ENCODE measurements at places on chromosomes 5 and 9. TPM values are rescaled to one million over a fixed set of nuclear protein-coding genes. Genes with fewer than 3 reads are reported as not detected.

Gene TSSK1B
- total RNA-seq = not detected

Gene PCSK1
- 0.08 TPM for total RNA-seq

Gene CEP78
- 8.9 TPM for total RNA-seq

Gene NUTM2F
- total RNA-seq = not detected

Gene LECT2
- 93.8 TPM for total RNA-seq

GRCh38 chr5:87400305-87400899 lies 12.3 kb downstream of the CCNH start:
- H3K27me3 ChIP-seq = no peaks in the 10 kb centered on the region
- no peak overlapping the region for H3K4me3 ChIP-seq
- no peak for DNase-seq
- H3K27ac ChIP-seq = no peak overlapping the region
- H3K36me3 ChIP-seq = peaks cover 31% of the 10 kb centered on the region
- peaks cover 11% of the 10 kb centered on the region for H3K4me1 ChIP-seq

DNA sequence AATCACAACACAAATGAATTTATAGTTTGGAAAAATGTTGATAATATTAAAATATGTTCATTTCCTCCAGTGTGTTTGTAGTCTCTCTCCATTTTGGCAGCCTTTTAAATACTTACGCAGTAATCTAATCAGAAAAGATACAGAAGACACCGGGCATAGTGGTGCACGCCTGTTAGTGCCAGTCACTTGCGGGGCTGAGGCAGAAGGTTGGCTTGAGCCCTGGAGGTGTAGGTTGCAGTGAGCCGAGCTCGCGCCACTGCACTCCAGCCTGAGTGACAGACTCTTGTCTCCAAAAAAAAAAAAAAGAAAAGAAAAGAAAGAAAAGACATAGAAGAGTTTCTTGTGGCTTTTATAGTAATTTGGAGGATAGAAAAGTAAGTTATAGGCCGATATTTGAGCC lies 41.9 kb downstream of the NDFIP1 start:
- no peaks in the 10 kb centered on the region for H3K4me1 ChIP-seq
- H3K27me3 ChIP-seq = no peaks in the 10 kb centered on the region
- H3K36me3 ChIP-seq = no peaks in the 10 kb centered on the region
- H3K27ac ChIP-seq = no peak overlapping the region
- H3K4me3 ChIP-seq = no peak overlapping the region

GRCh38 chr9:131734781-131735180 lies 5.1 kb downstream of the RAPGEF1 start:
- peak overlapping the region; percentile 81 for H3K27ac ChIP-seq
- DNase-seq = no peak
- no peaks in the 10 kb centered on the region for H3K27me3 ChIP-seq
- H3K36me3 ChIP-seq = no peaks in the 10 kb centered on the region

- H3K4me1 ChIP-seq = peaks cover 3% of the 10 kb centered on the region
- peak; percentile 64 for DNase-seq
- H3K27ac ChIP-seq = no peak overlapping the region
- H3K27me3 ChIP-seq = no peaks in the 10 kb centered on the region
- no peak overlapping the region for H3K4me3 ChIP-seq
Observed at GRCh38 chr9:89593727-89594427, 10.9 kb upstream of the GADD45G start.

DNA sequence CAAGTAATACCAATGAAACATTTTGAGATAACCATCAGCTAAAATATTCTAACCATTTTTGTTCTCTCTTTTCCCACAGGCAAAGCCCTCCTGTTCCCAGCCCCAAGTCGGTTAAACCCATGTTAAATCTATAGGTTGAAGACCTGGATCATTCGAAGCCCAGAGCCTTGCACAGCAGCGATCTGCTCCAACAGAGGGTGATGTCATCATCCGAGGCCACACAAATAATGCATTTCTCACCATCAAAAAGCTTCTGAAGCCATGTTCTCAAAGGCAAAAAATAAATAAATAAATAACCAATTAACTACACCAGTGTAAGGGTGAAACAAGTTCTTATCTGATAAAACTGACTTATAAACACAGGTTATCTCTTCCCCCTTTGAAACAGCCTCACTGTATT lies 169.2 kb downstream of the ENTREP1 start:
- no peak for DNase-seq
- H3K27me3 ChIP-seq = no peaks in the 10 kb centered on the region
- H3K4me1 ChIP-seq = no peaks in the 10 kb centered on the region
- no peak overlapping the region for H3K4me3 ChIP-seq
- no peaks in the 10 kb centered on the region for H3K36me3 ChIP-seq

DNA sequence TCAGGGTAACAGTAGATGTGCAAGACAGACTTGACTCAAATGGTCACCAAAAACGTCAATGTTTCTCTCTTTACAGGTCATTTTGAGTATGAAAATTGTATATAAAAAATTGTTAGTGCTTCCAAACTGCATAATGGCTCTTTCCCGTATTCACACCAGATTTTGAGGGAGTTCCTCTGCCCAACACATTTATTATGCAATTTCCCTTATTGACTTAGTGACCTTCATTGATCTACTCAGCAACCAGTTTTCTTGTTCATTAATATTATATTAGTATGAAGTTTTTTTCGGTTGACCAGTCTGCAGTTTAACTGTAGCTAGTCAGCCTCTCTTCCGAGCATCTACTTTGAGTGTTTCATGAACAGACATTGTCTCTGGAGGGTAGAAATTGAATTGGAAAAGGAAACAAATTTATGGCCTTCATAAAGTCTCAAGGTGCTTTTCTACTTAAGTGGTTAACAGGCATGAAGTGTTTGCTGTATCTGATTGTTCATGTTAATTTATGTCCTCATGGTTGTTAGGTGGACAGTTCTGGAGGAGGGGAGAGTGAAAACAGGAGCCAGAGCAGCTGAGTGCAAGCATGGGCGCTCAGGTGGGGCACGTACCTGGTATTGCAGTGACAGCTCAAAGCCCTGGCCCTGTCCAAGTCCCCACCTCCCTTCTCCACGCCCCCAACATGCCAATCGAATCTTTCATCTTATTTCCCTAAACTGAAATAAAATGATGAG lies 240.2 kb downstream of the RFK start:
- H3K4me3 ChIP-seq = no peak overlapping the region
- no peaks in the 10 kb centered on the region for H3K4me1 ChIP-seq
- H3K27ac ChIP-seq = no peak overlapping the region
- no peaks in the 10 kb centered on the region for H3K36me3 ChIP-seq

DNA sequence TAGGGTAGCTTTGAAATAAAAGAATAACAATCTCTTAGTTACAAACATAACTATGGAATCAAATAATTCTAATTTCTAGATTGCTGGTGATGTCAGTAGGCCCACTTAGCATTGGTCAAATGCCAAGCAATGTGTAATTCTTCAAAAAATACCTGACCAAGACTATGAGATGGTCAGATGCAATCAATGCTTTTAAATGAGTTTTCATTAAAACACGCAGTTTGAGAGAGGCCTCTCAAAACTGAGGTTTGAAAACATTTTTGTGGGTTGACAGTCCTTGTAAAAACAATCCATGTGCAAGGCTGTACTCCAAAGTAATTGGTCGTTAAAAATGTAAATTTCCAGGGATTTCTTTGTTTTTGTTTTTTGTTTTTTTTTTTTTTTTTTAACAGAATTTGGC lies 1.2 kb upstream of the RLN2 start:
- H3K27me3 ChIP-seq = no peaks in the 10 kb centered on the region
- no peak for DNase-seq

GRCh38 chr9:18616976-18617375 lies 143.0 kb downstream of the ADAMTSL1 start:
- DNase-seq = no peak
- H3K4me3 ChIP-seq = no peak overlapping the region
- H3K4me1 ChIP-seq = no peaks in the 10 kb centered on the region

- H3K4me1 ChIP-seq = no peaks in the 10 kb centered on the region
- DNase-seq = no peak
- H3K27ac ChIP-seq = no peak overlapping the region
- H3K27me3 ChIP-seq = no peaks in the 10 kb centered on the region
- H3K4me3 ChIP-seq = no peak overlapping the region
- no peaks in the 10 kb centered on the region for H3K36me3 ChIP-seq
Observed at GRCh38 chr5:111375645-111376044, 136.7 kb downstream of the STARD4 start.

GRCh38 chr9:68685770-68686169 lies 19.3 kb upstream of the PIP5K1B start:
- peaks cover 2% of the 10 kb centered on the region for H3K27me3 ChIP-seq
- H3K27ac ChIP-seq = no peak overlapping the region
- H3K4me1 ChIP-seq = no peaks in the 10 kb centered on the region
- DNase-seq = peak; percentile 57

DNA sequence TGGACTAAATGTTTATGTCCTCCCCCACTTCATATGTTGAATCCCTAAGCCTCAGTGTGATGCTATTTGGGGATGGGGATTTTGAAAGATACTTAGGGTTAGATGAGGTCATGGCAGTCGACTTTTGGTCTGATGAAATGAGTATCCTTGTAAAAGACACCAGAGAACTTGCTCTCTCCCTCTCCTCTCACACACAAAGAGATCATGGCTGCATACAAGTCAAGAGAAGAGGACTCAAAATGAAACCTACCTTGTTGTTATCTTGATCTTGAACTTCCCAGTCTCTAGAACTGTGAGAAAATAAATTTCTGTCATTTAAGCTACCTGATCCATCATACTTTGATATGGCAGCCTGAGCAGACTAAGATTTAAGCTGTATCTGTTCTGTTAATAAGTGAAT lies 144.0 kb upstream of the HAPLN1 start:
- H3K36me3 ChIP-seq = no peaks in the 10 kb centered on the region
- DNase-seq = no peak
- H3K27ac ChIP-seq = no peak overlapping the region
- H3K27me3 ChIP-seq = no peaks in the 10 kb centered on the region
- H3K4me1 ChIP-seq = no peaks in the 10 kb centered on the region

DNA sequence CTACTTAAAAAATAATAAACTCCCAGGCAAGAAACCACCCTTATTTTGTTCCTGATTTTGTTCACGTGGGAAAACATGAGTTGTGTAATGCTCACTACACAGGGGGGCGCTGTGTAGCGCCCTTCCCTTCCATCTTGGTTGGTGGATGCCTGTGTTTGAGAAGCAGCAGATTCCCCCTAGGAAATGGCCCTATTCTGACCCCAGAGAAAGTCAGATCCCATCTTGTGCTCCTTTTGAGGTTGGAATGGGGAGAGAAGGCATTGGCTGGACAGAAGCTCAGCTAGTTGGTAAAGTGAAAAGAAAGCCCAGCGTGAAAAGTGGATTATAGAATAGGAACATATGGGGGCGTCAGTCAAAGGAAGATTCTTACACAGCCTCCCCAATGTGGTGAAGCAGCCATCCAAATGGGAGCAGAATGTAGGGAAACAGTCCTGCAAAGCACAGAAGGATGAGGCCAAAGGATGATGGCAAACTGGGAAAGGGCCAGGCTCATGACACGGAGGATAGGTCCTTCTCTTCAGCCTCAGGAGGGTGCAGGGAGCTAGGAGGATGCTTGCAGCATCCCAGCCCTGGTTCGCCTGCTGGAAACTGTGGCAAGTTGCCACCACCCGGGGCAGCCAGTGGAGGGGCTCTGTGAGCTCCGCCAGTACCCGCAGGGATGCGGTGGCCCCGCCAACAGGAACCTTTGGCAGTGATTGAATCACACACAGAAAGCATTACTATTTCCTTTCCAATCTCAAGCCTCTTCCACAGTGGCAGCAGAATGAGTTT lies 314.2 kb upstream of the DAP start:
- no peaks in the 10 kb centered on the region for H3K4me1 ChIP-seq
- no peak overlapping the region for H3K27ac ChIP-seq
- peaks cover 2% of the 10 kb centered on the region for H3K27me3 ChIP-seq
- DNase-seq = no peak

DNA sequence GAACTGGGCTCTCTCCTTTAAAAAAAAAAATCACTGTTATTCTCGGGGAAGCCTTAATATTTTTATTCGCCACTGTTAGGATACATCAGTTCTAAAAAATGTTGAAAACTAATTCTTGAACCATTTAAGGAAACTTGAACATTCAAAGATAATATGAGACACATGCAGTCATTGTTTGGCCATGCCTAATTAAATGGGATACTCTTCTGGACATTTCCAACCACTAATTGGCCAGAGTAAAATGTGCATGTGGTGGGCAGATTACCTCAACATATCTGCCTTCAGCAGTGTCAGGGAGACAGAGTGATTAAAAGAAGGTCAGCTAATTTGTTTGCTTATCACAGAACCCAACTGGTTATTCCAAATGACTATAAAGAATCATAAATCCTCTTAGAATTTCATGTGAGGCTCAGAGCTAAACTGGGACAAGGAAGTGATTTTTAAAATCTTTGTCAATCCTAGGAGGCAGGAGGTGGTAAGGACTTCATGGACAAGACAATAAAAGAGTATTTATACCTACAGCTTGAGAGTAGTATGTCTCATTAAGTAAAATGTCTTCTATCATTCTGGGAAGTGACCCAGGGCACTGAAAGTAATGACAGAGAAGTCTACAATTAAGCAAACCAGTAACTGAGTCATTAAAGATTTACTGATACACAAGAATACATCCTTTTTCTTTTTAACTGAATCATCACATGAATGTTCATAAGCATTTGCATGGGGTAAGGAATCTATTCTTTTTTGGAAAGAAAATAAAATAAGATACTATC lies 242.9 kb upstream of the TRPM3 start:
- DNase-seq = no peak
- no peak overlapping the region for H3K4me3 ChIP-seq
- no peak overlapping the region for H3K27ac ChIP-seq
- H3K4me1 ChIP-seq = peaks cover 1% of the 10 kb centered on the region

DNA sequence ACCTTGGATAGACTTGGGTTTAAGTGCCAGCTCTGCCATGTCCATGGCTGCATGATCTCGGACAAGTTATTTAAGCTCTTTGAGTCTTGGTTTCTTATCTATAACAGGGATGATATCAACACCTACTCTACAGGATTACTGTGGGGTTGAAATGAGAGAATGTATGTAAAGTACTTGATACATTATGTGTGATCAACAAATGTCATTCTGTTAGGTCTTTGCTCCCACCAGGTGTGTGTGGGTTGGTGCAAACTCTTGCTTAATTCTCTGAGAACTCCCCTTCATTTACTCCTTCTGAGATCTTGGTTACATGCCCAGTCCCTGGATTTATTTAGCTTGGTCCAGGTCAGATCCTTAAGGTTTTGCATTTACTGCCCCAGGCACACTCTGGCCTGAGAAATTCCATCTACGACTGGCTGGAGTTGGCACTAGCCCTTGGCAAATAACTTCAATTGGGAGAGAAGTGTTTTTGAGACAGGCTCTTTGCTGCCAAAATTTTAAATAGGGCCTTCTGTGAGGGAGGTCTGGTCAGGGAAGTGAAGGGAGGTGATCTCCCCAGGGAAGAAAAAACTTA lies 63.5 kb upstream of the KLF9 start:
- no peak overlapping the region for H3K4me3 ChIP-seq
- peak overlapping the region; percentile 96 for H3K27ac ChIP-seq
- no peaks in the 10 kb centered on the region for H3K36me3 ChIP-seq
- peaks cover 34% of the 10 kb centered on the region for H3K4me1 ChIP-seq
- H3K27me3 ChIP-seq = no peaks in the 10 kb centered on the region
- no peak for DNase-seq

- H3K4me1 ChIP-seq = peaks cover 22% of the 10 kb centered on the region
- peak overlapping the region; percentile 68 for H3K4me3 ChIP-seq
- peak; percentile 47 for DNase-seq
- H3K27me3 ChIP-seq = no peaks in the 10 kb centered on the region
- H3K27ac ChIP-seq = peak overlapping the region; percentile 97
- no peaks in the 10 kb centered on the region for H3K36me3 ChIP-seq
Observed at GRCh38 chr5:97182571-97183099, 412 bp downstream of the RIOK2 start.

Measured in liver (tissue), 10 donors.